ENCODE measurements at places on chromosomes 3 and 15. TPM values are rescaled to one million over a fixed set of nuclear protein-coding genes. Genes with fewer than 3 reads are reported as not detected.

The GOLGA6A gene
- total RNA-seq: not detected

The GPR15 gene
- 14.2 TPM for total RNA-seq

The EIF4E3 gene
- 71.0 TPM for total RNA-seq

The CFAP91 gene
- not detected for total RNA-seq

The TMEM207 gene
- total RNA-seq: not detected

The APBA2 gene
- total RNA-seq: 25.7 TPM

The SKOR1 gene
- 0.30 TPM for total RNA-seq

The LRRK1 gene
- total RNA-seq: 0.28 TPM

The GOLGA8T gene
- total RNA-seq: 0.28 TPM

The WDR5B gene
- total RNA-seq: 5.8 TPM

The NPAP1 gene
- total RNA-seq: not detected

The CIDEC gene
- not detected for total RNA-seq

The CPA3 gene
- total RNA-seq: not detected

The ISLR gene
- not detected for total RNA-seq

The PGBD4 gene
- 3.3 TPM for total RNA-seq

The FBXO40 gene
- not detected for total RNA-seq

The SH2D7 gene
- total RNA-seq: not detected

The BAHD1 gene
- total RNA-seq: 30.0 TPM

The CD200 gene
- 9.4 TPM for total RNA-seq

The INSYN1 gene
- total RNA-seq: not detected

The CLDN16 gene
- total RNA-seq: not detected

The STARD5 gene
- 7.9 TPM for total RNA-seq

The SLC22A13 gene
- total RNA-seq: 0.50 TPM

The RASSF1 gene
- total RNA-seq: 96.2 TPM

The ANKUB1 gene
- total RNA-seq: not detected

The MESP2 gene
- not detected for total RNA-seq

The SI gene
- not detected for total RNA-seq

The ACKR4 gene
- total RNA-seq: not detected

The CRBN gene
- 90.9 TPM for total RNA-seq

The CACNA2D3 gene
- not detected for total RNA-seq

The SV2B gene
- total RNA-seq: 0.18 TPM

The CASR gene
- not detected for total RNA-seq

The CCDC39 gene
- total RNA-seq: not detected

The DOCK3 gene
- total RNA-seq: 1.4 TPM

The KNG1 gene
- total RNA-seq: not detected

The SPATA12 gene
- not detected for total RNA-seq

The GOLGA8S gene
- total RNA-seq: 0.10 TPM
